Muscle of leg (tissue), 16 donors: ENCODE measurements at places on chromosomes 13 and 19. TPM values are rescaled to one million over a fixed set of nuclear protein-coding genes. Genes with fewer than 3 reads are reported as not detected.
A peak's percentile ranks its signal among the peaks of the same experiment; 100 is the strongest.

DNA sequence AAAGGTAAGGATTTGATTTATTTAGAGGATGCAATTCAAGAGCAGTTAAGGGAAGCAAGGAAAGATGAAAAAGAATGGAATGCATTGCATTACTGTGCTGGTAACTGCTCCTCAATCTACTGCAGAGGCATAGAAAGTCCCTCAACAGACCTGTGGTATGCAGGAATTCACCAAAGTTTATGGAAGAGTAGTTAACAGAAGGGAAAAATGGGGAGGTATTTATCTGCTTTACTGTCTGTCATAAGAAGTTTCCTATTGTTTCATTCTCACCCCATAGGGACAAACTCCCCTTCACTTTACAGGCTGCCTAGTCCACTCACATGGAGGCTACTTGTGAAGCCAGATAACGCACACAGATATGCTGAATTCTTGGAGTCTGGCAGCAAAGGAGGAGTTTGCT is 354.9 kb upstream of the SPRY2 start:
- no peak for DNase-seq

WDR87 gene
- polyA plus RNA-seq = 0.12 TPM

GTF2F1 gene
- polyA plus RNA-seq = 73.8 TPM

DNA sequence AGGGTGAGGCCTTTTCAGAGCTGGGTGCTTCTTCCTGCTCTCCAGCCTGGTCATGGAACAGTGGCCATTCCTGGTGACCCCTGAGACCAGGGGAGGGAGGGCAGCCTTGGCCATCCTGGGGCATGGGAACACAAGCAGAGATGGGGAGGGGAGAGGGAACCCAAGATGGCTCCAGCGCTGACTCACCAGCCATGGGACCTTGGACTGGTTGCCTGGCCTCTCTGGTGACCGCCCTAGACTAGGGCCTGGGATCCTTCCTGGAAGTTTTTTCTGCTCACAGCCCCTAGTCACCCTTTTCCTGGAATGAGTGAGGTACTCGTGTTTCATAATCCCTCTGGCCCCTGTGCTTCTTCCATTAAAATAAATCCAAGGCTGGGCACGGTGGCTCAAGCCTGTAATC is 3.3 kb upstream of the OPA3 start:
- no peak for DNase-seq

- peak; percentile 75 for DNase-seq
These were observed 21.0 kb downstream of the CCDC8 start for GRCh38 chr19:46392252-46392801.

GRCh38 chr13:75334634-75335447 is 147.1 kb downstream of the TBC1D4 start:
- DNase-seq = no peak

GRCh38 chr13:98478189-98479129 is 98.4 kb downstream of the STK24 start:
- DNase-seq = peak; percentile 51

GRCh38 chr19:4618019-4618418 is 21.3 kb upstream of the TNFAIP8L1 start:
- no peak for DNase-seq

DNA sequence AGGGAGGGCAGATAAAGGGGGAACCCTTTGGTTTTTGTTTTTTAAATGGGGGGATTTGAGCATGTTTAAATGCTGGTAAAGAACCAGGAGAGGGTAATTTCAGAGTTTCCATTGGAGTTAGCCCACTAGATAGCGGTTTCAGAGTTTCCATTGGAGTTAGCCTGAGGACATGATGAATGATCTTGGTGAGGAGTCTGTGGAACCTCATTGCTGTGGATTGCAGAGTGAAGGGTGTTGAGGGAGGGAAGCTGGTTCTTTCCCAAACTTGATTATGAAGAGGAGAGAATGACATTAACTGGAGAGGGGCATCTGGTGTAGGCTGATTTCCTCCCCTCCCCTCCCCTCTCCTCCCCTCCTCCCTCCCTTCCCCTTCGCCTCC is 5.0 kb downstream of the WASF3 start:
- no peak for DNase-seq

CYP4F3 gene
- 0.44 TPM for polyA plus RNA-seq

MRPL54 gene
- polyA plus RNA-seq = 22.6 TPM

DNA sequence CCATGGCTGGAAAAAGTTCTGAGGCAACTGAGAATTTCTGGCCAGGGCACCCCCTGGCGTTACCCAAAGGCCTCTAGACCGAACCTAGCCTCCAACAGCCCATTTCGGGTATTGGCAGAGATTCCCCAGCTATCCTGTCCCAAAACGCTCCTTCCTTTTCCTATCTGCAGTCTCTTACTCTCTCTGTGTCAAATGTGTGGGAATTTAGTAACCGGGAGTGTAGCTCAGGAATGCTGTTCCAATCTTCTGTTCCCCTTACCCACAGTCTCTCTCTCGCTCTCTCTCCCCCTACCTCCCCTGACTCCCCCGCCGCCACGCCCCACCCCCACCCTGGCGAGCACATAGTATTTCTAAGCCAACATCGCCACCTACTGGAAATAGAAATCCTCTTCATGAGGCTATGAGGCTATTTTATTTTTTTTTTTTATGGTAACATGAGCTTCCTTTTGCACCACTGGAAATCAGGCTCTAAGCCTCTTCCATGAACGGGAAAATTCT is 27.0 kb downstream of the OXGR1 start:
- DNase-seq = no peak

GRCh38 chr19:5364674-5365073 is 24.1 kb upstream of the PTPRS start:
- DNase-seq = no peak

MYBPC2 gene
- 93.4 TPM for polyA plus RNA-seq

DNA sequence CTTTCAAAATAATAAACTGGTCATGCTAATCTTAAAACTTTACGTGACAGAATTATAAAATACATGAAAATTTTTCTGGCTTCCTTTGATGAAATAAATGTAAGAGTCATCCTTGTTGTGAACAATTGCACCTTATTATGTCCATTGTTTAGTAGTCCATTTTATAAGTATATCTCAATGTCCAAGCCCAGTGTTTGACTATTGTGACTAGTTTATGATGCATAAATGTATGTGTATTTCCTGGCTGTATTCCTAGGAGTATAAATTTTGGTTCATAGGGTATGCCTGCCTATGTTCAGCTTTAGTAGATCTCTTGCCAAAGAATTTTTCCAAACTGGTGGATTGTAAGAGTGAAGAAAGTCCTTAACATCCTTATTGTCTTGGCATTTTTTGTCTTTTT is 2895.5 kb upstream of the PCDH20 start:
- no peak for DNase-seq

DNA sequence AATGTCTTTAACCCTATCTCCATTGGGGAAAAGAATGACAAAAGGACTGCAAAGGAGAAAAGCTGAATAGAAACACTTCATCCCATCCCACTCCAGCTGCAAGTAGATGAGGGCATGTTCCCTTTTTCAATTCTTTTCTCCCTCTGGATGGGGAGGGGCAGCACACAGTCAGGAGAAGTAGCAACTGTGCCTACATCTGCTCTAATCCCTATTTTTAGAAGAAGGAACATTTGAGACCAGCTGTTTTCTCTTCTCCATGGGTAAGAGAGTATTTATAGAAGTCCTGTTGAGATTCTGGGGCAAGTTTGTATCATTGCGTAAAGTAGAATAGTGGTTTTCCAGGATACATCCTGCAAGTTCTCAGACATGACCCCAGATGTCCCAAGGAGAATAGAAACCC is 9.3 kb upstream of the GTF3A start:
- peak; percentile 79 for DNase-seq

DNA sequence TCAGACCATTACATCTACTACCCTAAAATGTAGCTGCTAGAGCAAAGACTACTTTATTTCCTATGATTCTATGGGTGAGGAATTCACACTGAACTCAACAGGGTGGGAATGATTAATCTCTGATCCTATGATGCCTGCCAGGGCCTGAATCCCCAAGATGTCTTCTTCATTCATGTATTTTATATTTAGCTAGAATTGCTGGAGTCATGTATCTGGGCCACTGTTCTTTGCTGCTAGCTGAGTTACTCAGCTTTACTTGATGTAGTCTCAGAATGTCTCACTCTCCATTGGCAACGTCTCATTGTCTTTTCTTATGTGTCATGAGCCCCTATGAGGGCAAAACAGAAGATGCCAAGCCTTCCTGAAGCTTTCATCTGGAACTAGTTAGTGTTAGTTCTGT is 21.1 kb downstream of the ZNF582 start:
- DNase-seq = no peak

DNA sequence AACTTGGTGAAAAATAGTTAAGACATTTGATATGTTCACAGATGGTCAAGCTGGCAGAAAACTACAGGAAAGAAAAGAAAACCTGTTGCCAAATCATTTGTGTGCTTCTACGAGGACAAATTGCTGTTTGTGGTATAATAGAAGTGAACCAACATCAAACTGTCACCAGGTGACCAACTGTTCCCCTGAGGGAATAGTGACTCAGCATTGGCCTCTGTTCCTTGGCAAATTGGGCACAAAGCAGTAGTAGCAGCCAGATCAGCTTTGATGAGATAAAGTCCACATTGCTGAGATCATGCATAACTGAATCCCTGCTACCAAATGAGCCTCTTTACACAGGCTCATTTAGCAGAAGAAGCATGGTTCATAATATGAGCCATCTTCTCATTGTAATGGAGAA is 103.5 kb downstream of the POSTN start:
- DNase-seq = peak; percentile 54

DNA sequence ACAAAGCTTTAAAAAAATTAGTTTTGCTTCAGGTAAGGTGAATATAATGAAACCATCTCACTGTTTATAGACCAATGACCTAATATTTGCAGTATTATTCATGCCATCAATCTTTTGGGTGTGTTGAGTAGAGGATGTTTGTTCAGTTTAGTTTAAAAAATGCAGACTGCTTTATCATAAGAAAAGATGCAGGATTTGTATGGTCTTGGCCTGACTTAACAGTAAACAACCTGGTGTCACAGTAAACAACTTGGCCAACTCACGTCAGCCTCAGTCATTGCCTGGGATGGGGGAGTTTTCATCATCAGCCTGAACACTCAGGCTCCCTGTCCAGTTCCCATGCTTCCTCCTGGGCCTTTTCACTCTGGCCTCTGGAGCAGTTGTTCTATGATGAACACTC is 55.1 kb downstream of the LMO7 start:
- DNase-seq = no peak

DNA sequence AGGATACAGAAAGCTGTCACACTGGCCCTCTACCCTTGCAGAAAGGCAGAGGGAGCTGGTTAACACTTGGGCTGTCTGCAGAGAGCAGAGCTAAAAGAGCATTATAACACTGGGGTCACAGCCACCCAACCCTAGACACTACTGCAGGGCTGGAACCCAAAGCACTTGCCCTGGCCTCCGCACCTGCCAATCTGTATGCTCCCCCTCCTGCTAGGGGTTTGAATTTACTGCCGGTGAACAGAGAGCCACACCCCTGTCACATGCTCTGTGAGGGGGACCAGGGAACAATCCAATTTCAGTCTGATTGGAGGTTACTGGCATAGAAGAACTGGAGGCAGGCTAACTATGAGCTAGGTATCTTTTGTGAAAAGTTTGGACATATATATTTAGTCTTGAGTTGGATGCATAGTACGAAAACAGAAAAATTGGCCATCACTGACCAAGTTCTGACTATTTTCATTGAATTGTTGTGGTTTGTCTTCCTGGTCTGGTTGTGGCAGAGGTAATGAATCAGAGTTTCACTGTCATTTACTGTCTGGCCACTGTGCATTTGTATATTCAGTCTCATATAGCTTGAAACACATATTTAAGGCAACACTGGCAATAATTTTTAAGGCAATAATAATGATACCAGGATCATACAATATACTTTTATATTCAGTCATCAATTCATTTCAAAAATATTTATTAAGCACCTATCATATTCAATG is 504.3 kb upstream of the ATXN8OS start:
- no peak for DNase-seq

GRCh38 chr13:90396266-90396665 is 951.2 kb upstream of the MIR17HG start:
- no peak for DNase-seq

ZNF331 gene
- polyA plus RNA-seq = 12.3 TPM

DNA sequence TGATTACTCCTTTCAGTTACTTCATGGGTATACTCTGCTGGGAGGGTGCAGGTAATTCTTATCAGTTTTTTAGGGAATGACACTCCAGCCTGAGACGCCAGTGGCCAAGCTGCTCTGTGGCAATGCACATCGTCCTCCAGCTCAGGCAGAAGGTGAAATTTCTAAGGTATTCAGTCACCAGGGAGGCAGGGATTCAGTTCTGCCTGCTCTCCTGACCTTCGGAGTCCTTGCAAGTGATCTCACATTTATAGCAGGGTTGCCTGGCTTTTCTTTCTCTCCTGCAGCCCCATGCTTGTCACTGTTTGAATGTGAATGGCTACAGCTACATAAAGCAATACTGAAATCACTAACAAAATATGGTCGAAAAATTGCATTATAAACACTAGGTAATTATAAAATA is 1447.5 kb downstream of the EFNB2 start:
- no peak for DNase-seq

DZIP1 gene
- 35.3 TPM for polyA plus RNA-seq
